AG04450 (cell line): ENCODE measurements at places on chromosomes 1 and 21.

DNA sequence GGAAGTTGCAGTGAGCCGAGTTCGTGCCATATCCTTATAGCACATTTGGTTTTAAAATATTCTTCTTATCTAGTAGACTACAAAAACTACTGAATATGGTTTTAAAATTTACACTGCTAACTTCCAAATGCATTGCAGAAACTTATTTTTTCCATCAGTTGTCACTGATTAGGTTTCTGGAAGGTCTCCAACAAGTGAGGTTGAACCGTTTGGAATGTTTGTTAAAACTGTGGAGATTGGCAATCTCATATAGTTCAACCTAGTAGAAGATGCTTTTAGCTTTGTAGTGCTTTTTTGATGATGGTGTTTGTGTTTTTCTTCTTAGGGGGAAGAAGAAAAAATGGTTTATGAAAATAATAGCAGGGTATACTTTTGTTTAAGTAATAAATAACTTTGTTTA lies 12.9 kb downstream of the CENPF start:
- DNase-seq, result peak; percentile 30

DNA sequence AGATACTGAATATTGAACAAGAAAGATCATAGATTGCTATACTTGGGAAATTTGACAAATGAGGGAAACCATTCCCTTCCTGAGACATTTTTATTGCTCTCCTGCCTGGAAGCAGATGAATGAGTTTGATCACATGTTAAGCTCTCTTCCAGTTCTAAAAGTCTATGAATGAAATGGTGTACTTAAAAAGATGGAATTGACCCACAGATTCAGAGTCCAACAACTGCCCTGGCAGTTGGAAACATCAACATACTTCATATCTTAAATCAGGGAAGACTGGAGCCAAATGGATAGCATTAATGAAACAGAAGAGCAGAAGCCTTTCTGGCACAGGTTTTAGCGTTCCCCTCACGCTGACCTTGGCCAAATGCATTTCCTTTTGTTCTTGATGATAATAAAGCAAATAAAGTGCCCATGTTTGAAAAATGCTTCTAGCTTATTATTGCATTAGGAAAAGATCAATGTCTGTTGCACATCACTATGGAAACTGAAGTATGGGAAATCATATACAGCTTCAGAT lies 142.6 kb downstream of the ESRRG start:
- DNase-seq, result no peak

- no peak for DNase-seq
These were observed 14.7 kb upstream of the CD2 start for GRCh38 chr1:116739371-116740012.

- DNase-seq, result peak; percentile 44
These were observed 121.0 kb upstream of the IRF2BP2 start for GRCh38 chr1:234730770-234731568.

DNA sequence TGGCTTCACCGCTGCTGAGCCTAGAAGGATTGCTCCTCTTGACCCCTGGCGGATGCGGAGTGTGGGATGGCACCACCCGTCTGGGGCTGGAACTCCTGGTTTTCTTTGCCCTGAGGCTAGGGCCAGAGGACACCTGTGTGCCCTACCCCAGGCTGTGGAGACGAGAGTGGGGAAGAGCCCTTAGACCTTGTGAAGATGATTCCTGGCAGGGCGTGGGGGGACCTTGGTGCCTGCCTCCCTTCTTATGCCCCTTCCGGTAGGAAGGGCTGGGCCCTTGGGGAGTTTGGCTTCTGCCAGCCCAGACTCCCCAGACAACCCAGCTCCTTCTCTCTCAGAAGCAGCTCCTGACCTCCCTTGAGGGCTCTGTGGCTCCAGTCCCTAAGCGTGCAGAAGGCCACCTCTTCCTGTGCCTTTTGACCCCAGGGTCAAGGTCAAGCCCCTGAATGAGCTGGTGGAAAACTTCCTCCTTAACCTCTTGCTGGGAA lies 891 bp downstream of the RPS6KA1 start:
- DNase-seq, result no peak

DNA sequence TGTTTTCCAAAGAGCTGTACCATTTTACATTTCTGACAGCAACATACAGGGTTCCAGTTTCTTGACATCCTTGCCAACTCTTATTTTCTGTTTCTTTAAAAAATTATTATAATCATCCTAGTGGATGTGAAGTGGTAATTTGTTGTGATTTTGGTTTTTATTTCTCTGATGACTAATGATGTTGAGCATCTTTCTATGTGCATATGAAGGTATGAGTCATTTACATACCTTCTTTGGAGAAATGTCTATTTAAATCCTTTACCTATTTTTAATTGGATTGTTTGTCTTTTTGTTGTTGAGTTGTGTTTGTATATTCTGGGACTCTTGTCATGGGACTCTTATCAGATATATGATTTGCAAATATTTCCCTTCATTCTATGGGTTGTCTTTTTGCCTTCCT lies 20.8 kb upstream of the MPC2 start:
- no peak for DNase-seq
